B cell (primary cell): ENCODE measurements at places on chromosomes 16 and 17. TPM values are rescaled to one million over a fixed set of nuclear protein-coding genes. Genes with fewer than 3 reads are reported as not detected.

Gene TBC1D3C
- 7.3 and 13.5 TPM in 2 replicates for total RNA-seq

GRCh38 chr17:65193716-65194293 is 56.6 kb downstream of the RGS9 start:
- no peak for DNase-seq

- DNase-seq = no peak
Measured at GRCh38 chr17:20995873-20996723, 46.7 kb downstream of the USP22 start.

- DNase-seq = no peak
Measured at GRCh38 chr17:46974086-46974485, 5.0 kb downstream of the RPRML start.

Gene DBNDD1
- total RNA-seq = 2.1 and 3.1 TPM in 2 replicates

- no peak for DNase-seq
Measured at GRCh38 chr17:78999056-78999768, 10.4 kb downstream of the CANT1 start.

Gene ROGDI
- total RNA-seq = 9.2 and 10.5 TPM in 2 replicates

DNA sequence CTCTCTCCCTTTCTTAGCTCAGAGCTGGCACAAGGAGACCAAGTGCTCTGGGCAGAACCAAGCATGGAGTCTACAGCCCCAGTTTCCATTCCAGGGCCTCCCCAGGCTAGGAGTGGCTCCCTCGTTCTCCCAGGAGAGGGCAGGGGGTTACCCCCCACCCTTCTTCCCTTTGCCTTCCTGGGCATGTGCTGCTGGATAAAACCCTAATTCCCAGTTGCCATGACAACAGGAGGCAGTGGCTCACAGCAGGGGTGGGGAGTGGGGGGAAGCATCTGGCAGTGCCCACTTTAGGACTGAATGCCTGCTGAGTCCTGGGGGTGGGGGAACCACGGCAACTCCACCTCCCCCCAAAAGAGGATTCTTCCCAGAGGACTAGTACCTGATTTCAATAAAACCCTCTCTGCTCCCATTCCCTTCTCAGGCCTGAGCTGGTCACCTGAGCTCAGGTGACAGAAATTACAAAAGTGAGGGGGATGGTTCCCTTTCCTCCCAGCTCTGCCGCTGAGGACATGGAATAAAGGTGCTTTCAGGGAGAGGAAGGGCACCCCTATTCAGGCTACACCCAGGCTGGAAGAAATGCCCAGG is 1.8 kb downstream of the MPP2 start:
- DNase-seq = no peak

- no peak for DNase-seq
Measured at GRCh38 chr17:22221344-22221743, 529.0 kb downstream of the KCNJ18 start.

GRCh38 chr17:40361925-40362695 is 2.4 kb downstream of the GJD3 start:
- DNase-seq = no peak

Gene LGALS3BP
- 1.8 and 4.2 TPM in 2 replicates for total RNA-seq

DNA sequence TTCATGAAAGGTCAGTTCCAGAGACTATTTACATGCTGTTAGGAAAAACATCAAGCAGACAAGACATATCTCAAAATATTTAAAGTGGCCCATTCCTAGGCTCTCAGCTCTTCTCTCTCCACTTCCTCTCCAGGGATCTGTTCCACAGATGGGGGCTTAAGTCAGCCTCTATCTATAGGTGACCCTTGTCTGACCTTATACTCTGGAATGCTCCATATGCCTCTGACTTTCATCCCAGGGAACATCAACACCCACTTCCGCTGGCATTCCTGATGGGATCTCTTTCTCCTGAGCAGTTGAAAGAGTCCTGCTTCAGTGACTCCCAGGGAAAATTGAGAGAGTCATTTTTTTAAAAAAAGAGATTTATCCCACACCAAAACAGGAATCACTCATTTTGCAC is 11.5 kb upstream of the WIPI1 start:
- DNase-seq = no peak

Gene GRAPL
- 181 and 188 TPM in 2 replicates for total RNA-seq

Gene CHRNE
- total RNA-seq = 0.99 and 1.0 TPM in 2 replicates

Gene RPL38
- 1,416 and 1,550 TPM in 2 replicates for total RNA-seq

Gene SEZ6
- not detected in 2 replicates for total RNA-seq

Gene ANTKMT
- 41.0 and 53.6 TPM in 2 replicates for total RNA-seq

DNA sequence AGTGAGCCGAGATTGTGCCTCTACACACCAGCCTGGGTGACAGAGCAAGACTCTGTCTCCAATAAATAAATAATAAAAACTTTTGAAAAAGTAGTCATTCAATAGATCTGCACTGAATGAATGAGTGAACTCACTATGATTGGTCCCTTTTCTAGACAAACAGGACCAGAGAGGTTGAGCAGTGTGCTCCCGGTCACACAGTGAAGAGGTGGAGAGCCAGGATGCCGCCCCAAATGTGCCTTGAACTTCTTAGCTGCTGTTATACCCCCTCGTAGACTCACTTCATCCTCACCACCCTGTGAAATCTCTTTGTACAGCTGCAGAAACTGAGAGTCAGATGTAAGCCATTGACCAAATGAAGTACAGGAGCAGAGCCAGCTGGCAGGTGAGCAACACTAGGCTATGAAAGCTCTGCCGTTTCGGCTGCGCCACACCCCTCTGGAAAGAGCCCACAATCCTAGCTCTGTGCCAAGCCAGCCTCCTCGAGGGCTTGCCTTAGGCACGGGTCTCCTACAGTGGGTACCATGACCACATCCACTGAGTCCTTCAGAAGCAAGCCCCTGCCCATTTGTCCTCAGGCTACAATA is 7.8 kb upstream of the KIAA0513 start:
- no peak for DNase-seq

Gene ITGAL
- total RNA-seq = 176 and 184 TPM in 2 replicates
